ENCODE measurements at places on chromosomes 12 and 14.

GRCh38 chr14:22411398-22412055, 177.5 kb downstream of the DAD1 start:
- DNase-seq = no peak

DNA sequence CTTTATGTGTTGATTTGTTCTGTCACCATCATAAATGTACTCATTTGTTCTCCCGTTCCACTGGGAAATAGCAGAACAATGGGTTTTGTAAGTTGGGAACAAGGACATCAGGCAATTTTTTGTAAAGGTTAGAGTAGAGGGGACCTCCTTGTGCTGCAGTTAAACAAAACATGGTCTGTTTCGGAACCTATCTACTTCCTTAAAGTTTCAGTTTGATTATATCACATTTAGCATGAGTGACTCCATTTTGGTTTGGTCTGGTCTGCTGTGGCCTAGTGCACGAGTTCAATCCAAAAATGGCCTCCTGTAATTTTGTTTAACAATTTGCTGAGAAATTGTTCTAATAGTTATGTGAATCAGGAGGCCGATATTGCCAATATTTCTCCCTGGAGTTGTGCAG, 372.7 kb downstream of the NUAK1 start:
- DNase-seq = no peak

- DNase-seq = peak; percentile 66
These were observed 88.1 kb downstream of the PPP2R5E start for GRCh38 chr14:63454863-63455622.

DNA sequence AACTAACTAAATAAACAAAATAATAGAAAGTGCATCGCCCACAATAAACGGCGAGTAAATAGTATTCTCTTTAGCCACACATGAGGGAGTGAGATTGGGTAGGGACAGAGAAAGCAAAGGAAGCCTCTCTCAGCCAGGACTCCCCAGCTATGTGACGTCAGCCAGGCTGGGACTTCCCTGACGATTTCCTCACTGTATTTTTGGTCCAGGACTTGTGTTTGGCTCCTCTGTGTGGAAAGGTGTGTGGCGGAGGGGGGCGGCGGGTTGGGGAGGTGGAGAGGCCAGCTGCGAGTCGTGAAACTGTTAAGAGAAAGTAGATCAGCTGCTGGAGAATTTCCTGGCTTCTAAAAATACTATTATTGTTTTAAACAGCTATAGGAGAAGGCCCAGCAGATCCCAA, 1124.6 kb downstream of the AACS start:
- DNase-seq = no peak

DNA sequence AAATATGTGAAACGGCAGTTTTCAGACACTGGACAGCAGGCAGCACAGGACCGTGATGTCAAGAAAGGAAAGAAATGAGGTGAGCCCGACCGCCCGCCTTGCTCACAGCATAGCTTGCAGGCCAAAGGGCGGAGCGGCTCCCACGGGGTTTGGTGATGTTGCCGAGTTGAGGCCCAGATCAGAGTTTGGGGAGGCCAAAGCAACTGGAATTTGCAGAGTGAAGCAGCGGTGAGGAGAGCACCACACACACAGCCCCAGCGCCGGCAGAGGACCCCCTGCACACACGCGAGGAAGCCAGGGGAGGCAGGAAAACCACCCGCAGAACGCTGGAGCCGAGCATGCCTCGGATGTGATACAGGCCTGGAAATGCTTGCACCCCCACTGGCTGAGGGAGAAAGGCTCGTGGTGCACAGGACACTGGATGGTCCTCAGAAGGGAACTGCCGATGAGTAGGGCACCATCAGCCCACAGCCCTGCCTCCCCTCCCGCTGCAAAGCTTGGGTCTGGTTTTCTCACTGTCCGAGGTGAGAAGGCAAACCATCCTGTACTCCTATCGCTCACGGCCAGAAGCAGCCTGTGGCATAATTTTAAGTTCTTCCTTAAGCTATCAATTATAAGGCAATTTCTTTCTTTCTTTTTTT, 25.7 kb upstream of the PLD4 start:
- no peak for DNase-seq

DNA sequence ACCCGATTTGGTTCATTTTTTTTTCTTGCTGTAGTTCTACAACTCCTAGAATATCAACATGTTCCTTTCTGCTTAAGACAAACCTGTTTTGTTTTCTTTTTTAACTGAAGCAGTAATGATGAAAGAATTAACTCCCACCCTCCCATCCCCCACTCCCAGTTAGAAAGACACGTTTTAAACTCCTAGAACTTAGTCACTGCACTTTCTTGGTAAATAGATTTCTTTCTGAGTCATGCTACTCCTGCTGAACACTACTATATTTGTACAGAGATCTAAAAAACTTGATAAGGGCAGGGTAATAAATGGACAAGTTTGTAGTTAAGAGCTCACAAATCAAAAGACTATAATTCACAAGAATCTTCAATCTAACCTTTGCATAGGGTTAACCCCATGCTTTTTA, 118.9 kb upstream of the PTPRB start:
- DNase-seq = peak; percentile 60

DNA sequence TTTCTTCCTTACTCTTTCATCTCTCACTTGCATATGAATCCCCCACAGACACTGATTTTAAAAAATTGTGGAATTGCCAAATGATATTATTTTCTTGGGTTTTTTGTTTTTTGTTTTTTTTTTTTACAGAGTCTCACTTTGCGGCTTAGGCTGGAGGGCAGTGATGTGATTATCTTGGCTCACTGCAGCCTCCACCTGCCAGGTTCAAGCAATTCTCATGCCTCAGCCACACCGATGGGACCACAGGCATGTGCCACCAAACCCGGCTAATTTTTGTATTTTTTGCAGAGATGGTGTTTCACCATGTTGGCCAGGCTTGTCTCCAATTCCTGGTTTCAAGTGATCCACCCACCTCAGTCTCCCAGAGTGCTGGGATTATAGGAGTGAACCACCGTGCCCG, 68.2 kb downstream of the BCAT1 start:
- no peak for DNase-seq

GRCh38 chr14:74190927-74191575, 48.2 kb upstream of the VSX2 start:
- no peak for DNase-seq
